ENCODE measurements at places on chromosomes 1 and 21.

DNA sequence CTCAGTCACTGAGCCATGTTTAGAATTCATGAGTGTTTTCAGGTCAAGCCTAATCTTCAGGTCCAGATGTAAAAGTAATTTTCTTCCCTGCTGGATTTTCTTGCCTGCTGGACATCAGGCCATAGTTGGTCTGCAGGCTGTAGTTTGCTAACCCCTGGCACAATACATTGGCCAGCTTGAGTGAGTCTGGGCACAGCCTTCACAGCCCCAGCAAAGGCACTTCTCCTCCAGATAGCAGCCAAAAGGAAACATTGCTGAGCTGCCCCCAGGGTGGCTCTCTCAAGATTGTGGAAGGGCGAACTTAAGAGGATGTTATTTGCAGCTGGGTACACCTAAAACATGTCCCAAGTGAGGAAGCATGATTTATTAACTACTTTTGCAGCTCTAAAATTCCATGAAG lies 126.8 kb downstream of the PIK3R3 start:
- DNase-seq = no peak

DNA sequence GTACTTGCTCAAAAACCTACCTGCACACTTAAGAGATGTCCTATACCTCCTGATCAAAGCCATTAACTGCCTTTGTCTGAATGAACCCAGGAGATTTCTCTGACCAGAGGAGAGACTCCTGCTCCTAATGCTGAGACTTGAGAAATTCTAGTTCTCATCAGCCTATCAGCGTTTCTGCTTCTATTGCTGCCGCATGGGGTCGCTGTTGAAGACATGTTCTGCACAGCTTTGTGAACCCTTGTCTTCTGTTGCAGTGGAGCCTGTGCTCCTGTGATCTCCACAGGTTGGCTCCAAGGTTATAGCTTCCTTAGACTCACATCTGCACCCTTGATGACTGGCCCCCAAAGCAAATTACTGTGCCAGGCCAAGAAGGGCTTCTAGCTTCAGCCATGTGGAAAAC lies 40.2 kb downstream of the EDN2 start:
- no peak for DNase-seq

GRCh38 chr21:39705849-39706248 lies 39.1 kb upstream of the IGSF5 start:
- no peak for DNase-seq

DNA sequence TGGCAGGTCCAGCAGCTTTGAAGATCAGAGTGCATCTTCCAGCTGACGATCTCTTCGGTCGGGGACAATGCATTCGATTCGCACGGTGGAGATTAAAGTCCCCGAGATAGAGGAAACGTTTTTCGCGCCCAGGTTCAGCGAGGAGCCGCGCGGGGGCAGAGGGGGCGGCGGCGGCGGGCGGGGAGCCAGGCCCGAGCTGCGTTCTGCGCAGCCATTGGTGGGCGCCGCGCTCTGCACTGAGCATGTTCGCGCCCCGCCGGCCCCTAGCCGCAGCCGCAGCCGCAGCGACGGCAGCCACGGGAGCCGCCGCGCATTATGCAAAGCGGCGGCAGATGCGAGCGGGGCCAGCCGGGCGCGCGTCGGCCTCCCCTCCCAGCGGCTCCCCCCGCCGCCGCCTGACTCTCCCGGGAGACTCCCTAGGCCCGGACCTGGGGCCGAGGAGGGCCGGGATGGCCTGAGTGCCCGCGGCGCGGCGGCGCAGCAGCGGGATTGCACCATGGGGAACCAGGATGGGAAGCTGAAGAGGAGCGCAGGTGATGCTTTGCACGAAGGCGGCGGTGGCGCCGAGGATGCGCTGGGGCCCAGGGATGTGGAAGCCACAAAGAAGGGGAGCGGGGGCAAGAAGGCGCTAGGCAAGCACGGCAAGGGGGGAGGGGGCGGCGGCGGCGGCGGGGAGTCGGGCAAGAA lies at the start of gene FMN2:
Gene FMN2, plus strand, starts transcription at position 270 of the 687 bp plus-strand sequence. Its CDS starts 227 bp downstream, at position 497.
- no peak for DNase-seq

GRCh38 chr1:170700842-170701615 lies 37.1 kb downstream of the PRRX1 start:
- DNase-seq = no peak

DNA sequence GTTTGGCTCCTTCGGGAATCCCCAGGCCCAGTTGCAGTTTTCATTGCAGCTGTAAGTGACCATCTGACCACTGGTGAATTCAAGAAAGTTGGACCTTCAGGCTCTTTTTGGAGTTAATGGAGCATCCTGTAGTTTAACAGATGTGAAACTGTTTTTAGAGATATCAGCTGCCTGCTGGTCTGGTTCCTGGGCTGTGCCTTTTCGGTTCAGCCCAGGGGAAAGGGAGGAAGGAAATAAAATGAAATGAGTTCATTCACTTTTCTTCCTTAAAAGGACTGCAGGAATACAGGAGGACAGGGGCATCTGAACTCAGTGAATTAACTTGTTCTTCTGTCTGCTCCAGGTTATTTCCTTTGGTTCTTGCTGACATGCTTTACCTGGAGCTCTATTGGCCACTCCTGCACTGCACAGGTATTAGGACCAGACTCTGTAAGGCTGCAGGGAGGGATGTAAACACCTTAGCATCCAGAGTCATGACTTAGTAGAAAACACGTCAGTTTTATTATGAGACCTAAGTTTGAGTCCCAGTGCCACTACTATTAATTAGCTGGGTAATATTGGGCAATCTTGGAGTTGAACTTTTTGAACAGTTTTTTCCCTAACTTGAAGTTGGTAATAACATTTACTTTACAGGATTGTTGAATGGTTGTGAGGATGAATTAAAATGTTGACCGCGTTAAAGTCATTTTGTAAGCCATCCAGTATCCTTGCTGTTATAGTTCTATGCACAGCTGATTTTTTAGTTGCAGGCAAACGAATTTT lies 83.6 kb downstream of the LRRC8D start:
- DNase-seq = no peak

DNA sequence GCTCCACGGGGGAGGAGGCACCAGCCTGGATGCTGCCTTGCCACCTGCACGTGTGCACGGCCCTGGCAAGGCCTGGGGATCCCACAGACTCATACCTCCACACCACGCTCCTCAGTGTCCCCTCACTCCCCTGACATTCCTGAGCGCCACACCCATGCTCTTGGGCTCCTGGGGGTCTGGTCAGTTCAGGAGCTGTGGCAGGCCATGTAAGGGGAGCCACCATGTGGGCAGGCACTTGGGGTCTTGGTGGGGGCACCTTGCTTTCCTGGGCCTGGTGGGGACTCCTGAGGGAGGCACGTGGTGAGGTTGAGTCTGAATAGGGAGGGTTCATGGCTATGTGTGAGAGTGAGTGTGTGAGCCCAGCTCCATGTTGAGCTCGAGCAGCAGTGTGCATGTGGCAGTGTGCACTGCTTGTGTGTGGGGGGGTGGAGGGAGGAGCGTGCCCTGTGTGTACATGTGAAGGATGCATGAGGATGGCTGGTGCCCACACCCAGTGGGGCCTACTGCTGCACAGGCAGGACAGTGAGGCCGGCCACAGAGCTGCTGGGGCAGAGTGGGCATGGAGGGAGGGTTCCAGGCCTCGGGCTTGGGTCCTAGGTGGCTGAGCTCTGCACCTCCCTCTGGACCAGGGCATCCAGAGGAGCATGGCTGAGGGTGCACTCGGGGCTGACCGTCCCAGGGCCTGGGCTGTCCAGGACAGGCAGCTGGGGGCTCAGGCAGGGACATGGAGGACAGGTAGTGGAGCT lies 1.6 kb downstream of the GJC2 start:
- no peak for DNase-seq

- no peak for DNase-seq
These were observed 169.0 kb upstream of the C8B start for GRCh38 chr1:57134803-57135202.

DNA sequence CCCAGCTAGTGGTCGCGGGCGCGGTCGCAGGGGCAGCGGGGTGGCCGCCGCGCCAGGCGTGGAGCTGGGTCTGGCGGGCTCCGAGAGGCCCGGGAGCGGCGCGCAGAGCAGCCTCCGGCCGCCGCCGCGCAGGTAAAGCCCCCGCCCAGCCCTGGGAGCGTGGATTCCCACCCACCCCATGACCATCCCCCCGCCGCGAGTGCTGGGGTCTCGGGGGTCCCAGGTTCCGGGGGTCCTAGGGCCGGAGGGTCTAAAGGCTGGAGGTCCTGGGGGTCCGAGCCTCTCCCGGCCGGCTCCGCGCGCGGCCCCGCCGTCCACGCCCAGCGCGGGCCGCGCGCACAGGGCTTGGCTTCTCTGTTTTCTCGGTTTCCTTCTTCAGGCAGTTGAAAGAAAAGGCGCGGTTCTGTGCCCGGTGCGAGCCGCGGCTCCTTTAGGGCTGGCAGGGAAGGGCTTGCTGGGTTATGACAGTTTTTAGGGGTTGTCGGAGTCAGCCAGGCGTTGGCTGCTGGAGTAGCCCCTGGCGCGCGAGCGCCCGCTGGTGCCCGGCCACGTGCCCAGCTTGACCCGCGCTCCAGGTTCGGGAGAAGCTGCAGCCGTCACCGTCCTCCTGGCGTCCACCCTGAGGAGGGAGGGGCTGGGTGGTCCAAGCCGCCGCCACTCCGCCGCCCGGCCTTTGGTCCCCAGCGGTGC lies 359 bp downstream of the LRRC3 start:
- no peak for DNase-seq
